D721Med (cell line): ENCODE measurements at places on chromosomes 4 and X.

DNA sequence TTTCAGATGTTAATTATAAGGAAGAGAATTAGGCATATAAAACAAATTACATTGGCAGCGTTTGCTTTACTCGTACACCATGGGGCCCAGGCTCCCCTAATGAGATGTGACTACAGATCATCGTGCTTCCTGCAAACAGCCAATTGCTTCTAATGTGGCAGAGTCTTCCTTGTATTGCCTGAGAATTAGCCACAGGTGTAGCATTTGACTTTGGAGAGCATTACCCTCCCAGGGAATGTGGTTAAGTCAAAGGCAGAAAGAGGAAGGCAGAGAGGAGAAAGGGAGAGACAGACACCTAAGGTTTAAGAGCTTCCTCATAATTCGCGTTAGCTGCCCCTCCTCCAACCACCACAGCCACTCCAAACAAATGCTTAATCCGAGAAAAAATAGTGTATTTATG lies 97.0 kb downstream of the MID1IP1 start:
- DNase-seq = no peak

GRCh38 chr4:152943672-152944071 lies 7.5 kb downstream of the FHDC1 start:
- DNase-seq = no peak

DNA sequence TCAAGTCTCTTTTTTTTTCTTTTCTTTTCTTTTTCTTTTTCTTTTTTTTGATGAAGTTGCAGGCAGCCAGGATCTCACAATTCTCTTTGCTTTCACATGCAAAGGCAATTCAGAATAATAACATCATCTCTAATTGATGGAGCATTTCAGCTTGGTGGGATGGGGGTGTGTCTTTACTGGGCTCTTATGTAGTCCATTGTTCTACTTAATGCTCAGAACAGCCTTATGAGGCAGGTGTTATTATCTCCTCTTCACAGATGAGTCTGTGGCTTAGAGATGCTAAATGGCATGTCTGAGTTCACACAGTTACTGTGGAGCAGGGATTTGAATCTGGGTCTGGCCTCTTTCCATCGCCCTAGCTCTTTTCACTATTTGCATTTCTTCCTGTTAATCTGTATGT lies 70.2 kb downstream of the TRPC5 start:
- DNase-seq = no peak

DNA sequence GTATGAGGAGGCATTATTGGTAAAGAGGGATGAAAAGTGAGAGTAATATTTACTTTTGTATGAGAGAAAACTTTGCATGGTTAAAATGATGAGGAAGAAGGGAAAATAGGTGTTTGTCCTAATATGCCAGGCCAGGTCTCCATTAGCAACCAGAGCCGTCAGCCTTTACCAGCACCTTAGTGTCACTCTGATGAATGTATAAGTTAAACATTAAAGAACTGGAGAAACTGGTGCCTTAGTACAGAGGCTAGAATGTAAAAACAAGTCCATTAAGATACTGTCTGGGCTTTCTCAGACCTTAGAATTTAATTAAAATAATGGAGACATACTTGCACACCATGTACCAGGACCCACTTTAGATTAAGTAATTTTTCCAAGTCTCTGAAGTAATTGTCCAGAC lies 222.3 kb downstream of the FAM47A start:
- DNase-seq = no peak

DNA sequence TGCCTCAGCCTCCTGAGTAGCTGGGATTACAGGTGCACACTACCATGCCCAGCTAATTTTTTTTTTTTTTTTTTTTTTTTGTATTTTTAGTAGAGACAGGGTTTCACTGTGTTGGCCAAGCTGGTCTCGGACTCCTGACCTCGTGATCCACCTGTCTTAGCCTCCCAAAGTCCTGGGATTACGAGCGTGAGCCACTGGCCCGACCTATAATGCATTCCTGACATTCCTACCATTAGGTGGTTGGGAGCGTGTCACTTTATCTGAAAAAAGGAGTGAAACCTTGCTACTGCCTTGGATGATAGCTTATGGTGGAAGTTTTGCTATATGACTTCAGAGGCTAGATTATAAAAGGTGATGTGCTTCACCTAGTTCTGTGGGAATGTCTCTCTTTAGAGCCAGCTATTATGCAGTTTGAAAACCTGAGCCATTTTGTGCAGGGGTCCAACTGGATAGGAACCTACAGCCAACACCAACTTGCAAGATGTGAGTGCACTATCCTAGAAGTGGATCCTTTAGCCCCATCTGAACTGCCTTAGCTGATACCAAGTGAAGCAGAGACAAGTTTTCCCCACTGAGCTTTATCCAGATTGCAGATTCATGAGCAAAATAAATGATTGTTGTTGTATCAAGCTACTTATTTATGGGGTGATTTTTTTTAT lies 29.8 kb upstream of the EMCN start:
- no peak for DNase-seq

DNA sequence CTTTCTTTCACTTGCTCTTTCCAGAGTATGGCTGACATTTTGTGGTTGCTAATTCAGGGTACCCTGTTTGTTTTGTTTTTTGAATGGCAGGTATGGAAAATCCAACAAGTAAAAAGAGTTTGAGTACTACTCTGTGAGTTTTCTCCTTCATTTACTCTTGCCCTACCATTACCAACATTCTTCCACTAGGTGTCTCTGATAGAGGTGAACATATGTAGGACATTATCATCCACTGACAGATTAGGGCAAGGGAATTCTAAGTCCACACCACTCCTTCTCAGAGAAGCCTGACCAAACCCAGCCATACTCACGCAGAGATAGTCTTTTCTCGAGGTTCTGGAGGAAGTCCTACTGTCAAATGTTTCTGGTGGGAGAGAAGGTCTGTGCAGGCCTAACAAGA lies 36.7 kb upstream of the HDAC8 start:
- no peak for DNase-seq

DNA sequence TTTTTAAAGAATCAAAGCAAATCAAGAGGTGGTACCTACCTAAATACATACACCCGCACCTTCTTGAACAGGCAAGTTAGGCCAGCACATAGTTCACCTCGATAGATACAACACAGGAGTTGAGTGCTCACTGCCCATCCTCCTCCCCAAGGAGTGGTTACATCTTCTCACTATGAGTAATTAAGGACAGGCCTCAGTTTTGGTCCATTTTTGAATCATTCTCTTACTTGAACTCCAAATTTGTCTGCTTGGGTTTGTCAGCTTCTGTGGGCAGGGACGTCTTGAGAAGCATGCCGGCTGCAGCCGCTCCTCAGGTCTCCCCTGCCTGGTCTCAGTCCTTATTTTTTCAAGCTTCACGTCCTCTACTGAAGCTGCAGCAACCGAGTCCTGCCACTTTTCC lies 190.6 kb upstream of the RBPJ start:
- no peak for DNase-seq

GRCh38 chrX:101160001-101160400 lies 59.6 kb upstream of the DRP2 start:
- no peak for DNase-seq

DNA sequence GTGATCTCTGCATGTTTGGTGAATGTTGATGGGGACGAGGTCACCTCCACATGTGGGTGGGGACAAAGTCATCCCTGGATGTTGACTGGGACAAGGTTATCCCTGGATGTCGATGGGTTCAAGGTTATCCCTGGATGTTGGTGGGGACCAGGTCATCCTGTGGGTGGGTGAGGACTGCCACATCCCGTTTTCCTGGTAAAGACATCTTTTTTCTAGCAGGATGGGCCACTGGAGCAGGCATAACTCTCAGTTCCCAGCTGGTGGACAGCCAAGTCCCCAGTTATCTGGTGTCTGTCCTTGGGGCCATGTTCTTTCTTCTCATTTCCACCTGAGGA lies 28.3 kb upstream of the PLCXD1 start:
- DNase-seq = no peak

- no peak for DNase-seq
These were observed 156.3 kb downstream of the TMEM164 start for GRCh38 chrX:110159235-110159634.

- no peak for DNase-seq
These were observed 136.1 kb upstream of the SLC4A4 start for GRCh38 chr4:71202705-71203104.

DNA sequence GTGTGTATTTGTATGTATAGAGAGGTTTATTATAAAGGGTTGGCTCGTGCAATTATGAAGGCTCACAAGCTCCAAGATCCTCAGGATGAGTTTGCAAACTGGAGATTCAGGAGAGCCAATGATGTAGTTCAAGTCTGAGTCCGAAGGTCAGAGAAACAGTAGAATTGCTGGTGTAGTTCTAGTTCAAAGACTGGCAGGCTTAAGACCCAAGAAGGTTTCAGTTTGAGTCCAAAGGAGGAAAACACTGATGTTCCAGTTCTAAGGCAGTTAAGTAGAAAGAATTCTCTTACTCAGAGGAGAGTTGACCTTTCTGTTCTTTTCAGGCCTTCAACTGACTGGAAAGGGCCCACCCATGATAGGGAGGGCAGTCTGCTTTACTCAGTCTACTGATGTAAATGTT lies 89.1 kb downstream of the PTPN13 start:
- DNase-seq = no peak

DNA sequence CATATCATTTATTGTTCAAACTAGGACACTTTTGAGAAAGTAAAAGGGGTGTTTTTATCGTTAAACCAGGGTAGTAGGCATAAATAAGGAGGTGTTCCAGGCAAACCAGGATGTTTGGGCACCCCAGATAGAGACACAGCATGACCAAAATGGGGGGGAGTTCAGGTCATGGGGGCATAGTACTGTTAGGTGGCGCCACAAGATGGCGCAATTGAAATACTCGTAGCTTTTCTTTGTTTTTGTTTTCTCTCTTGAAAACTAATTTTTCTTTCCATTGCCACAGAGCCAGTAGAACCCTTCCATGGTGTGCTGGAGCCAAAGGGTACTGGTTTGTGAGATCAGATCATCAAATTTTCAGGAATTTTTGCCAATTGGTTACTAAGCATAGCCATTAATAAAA lies 283.4 kb downstream of the BCOR start:
- no peak for DNase-seq

- DNase-seq = no peak
These were observed 233.9 kb downstream of the CHIC2 start for GRCh38 chr4:53830511-53830910.

DNA sequence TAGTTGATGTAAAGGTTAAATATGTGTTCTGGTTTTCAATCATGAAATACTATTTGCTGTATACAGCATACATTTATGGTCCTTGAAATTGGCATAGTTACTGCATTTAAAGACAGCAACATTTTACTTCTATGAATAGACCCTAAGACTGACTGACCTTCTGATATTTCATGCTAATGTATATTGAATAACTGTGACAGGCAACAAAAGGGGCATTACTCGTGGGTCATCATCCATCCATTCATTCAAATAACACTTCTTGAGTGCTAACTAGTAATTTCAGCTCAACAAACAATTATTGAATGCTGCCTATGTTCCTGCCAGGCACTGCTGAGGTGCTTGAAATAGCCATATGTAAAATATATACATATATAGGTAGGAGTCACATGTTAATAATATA lies 92.8 kb upstream of the ADAMTS3 start:
- DNase-seq = no peak

DNA sequence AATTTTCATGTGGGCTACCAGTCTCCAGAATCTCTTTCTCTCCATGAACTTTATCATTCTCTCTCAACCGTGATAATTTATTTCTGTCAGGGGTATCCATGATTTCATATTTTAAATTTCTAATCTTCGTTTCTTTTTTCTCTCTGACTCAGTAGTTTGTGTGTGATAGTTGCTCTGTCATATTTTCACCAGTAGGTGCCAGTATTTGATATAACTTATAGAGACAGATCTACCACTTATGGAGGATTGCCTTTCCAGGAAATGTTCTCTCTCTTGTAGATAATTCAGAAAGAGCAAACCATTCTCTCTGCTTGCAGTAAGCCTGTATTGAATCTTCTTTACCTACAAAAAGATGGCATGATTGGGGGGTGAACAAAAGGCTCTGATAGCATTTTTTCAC lies 79.3 kb upstream of the DYNLT3 start:
- DNase-seq = no peak

DNA sequence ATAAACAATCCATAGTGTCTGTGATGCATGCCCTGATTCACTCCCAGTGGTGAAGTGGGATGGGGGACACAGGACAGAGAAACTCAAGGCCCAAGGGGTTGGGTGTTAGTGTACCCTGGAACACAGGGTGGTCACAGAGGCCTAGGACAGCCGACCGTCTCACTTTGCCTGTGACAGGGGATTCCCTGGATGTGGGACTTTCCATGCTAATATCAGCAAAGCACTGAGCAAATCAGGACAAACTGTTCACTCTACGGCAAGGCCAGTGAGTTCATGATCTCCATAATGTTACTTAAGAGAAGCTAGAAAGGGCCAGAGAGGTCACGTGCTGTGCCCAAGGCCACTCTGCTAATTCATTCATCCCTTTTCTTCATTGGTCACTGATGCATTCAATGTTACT lies 158.7 kb upstream of the RBPJ start:
- DNase-seq = no peak

GRCh38 chrX:30887721-30888120 lies 1.3 kb downstream of the TAB3 start:
- DNase-seq = no peak

GRCh38 chr4:105154576-105154975 lies 7.9 kb downstream of the TET2 start:
- DNase-seq = no peak

- no peak for DNase-seq
These were observed 13.7 kb downstream of the LRPAP1 start for GRCh38 chr4:3518511-3518880.

- DNase-seq = no peak
These were observed 282.2 kb downstream of the GUCY2F start for GRCh38 chrX:109199726-109200125.

DNA sequence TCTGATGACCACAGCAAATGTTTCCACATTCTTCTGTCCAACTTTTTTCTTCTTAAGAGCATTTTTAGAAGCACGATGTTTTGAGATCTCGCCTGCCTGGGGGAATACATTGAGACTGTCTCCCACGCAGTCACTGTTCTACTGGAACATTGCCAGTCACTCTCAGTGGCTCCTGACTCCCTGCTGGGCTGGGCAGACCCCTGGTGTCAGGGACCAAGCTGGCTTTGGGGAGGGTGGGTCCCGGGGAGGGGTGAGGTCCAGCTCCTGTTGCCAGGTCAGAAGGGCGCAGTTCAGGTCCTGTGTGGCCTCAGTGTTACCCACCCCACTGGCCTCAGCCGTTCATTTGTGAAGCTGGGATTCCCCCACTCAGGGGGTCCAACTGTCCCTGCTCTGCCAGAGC lies 18.9 kb upstream of the ABLIM2 start:
- no peak for DNase-seq

DNA sequence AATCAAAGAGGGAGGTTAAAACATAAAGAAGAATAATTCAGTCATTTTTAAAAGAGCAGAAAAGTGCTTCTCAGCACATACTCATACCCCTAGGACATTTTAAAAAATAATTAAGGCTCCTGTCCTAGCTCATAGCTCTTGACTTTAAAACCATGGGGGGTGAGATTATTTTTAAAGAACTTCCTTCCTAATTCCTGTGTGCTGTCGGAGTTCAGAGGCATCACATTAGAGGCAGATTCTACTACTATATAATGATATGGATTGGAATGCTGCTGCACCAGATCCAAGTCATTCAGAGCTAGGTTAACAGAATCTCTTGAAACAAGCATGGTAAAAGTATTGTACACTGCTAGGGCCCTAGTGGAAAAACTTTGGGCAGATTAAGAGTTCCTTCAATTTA lies 456.5 kb upstream of the ADGRL3 start:
- no peak for DNase-seq
